ENCODE measurements at places on chromosomes 1 and 21. TPM values are rescaled to one million over a fixed set of nuclear protein-coding genes. Genes with fewer than 3 reads are reported as not detected.

Gene KCNA3
- polyA plus RNA-seq = not detected

DNA sequence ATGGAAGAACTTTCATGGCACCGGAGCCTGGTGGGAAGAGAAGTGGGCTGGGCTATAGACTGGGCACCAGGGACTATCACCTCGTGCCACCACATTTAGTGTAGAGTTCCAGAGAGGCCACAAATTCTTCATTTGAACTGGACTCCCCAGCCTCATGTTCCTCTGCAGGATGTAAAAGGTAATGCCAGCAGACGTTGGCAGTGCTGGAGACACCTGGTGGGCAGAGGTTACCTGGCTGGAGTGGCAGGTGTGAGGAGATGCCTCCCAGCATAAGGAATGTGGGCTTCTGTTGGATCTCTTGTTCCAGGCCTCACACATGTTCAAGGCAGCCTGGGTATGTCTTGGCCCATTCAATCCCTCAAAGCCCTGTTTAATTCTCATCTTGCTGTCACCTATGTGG, 35.2 kb downstream of the TEX35 start:
- no peak for DNase-seq

DNA sequence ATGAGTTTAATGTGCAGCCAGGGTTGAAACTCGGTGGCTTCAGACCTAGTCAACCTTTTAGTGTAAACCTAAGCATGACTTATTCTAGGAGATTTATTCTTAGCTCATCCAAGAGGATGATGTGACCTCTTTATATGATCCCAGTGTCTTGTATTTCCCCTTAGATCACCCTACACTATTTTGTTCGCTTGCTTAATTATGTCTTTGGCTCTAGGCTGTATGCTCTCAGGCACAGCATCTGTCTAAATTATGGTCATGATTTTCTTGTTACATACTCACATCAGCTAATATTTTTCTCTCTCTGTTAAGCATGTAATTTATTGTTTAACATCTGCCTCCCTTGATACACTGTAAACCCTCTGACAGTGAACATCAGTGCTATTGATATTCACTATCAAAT, 19.1 kb downstream of the COL11A1 start:
- no peak for DNase-seq

GRCh38 chr1:202648605-202649226, 61.5 kb downstream of the SYT2 start:
- DNase-seq = no peak

- no peak for DNase-seq
Measured at GRCh38 chr1:232045139-232045994, 418.8 kb downstream of the DISC1 start.

Gene OR2T29
- polyA plus RNA-seq = not detected
